ENCODE measurements at places on chromosomes 7 and 10. TPM values are rescaled to one million over a fixed set of nuclear protein-coding genes. Genes with fewer than 3 reads are reported as not detected.

The CTTNBP2 gene
- 2.2 TPM for total RNA-seq

The TWIST1 gene
- 10.3 TPM for total RNA-seq

The NXPH1 gene
- total RNA-seq = not detected

The GHRHR gene
- not detected for total RNA-seq

The RET gene
- 0.59 TPM for total RNA-seq

- H3K4me3 ChIP-seq = no peak overlapping the region
- no peaks in the 10 kb centered on the region for H3K36me3 ChIP-seq
- no peaks in the 10 kb centered on the region for H3K27me3 ChIP-seq
- H3K27ac ChIP-seq = no peak overlapping the region
Measured at GRCh38 chr10:118057361-118057760, 10.6 kb upstream of the RAB11FIP2 start.

DNA sequence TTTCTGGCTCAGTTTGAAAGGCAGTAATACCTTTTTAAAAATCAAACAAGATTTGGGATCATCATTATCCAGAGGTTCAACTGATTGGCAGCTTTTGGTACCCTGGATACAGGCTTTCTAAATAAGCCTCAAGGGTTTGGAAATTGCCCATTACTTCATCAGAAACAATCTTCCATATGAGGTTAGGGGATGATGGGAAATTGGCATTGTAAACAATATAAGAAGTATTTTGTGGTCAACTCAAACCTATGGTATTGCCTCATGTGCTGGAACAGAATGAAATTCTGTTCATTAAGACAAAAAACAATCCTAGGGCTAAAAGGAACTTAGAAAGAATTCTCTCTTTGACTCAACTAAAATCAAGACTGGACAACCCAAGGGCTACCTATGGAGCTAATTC, 92.6 kb upstream of the HECTD2 start:
- no peak overlapping the region for H3K27ac ChIP-seq
- H3K27me3 ChIP-seq = no peaks in the 10 kb centered on the region
- H3K4me3 ChIP-seq = no peak overlapping the region
- no peaks in the 10 kb centered on the region for H3K36me3 ChIP-seq
- no peak for DNase-seq

- DNase-seq = no peak
- H3K36me3 ChIP-seq = no peaks in the 10 kb centered on the region
- peak overlapping the region; percentile 67 for H3K27ac ChIP-seq
- no peak overlapping the region for H3K4me3 ChIP-seq
- H3K4me1 ChIP-seq = peaks cover 49% of the 10 kb centered on the region
Measured at GRCh38 chr10:113494761-113495160, 58.1 kb upstream of the HABP2 start.

DNA sequence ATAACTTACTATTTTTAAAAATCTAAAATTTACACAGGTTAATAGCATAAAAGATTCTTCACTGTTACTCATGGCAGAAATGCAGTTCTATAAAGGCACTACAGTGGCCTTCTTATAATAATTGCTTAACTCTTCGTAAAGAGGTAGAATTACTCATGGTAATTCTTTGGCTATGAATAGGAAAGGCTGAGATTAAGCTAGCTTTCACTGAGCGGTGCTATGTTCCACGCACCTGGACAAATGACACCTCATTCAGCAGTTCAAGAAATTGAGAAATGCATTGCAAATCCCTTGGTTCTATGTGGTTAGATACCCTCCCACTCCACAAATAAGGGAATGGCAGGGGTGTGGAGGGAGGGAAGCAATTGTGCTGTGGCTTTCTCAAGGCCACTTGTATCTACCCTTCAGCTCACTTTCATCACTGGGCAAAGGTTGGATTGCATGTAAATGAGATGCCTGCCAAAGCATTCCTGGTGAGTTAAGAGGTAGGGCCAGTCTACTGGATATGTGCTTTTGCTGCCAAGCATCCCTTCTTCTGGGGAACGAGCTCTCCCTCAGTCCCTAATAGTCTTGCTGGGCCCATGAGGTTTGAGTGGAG, 210.9 kb downstream of the TEX36 start:
- H3K27ac ChIP-seq = no peak overlapping the region
- H3K36me3 ChIP-seq = no peaks in the 10 kb centered on the region
- H3K27me3 ChIP-seq = peaks cover 5% of the 10 kb centered on the region
- no peak for DNase-seq

GRCh38 chr10:99881371-99881770, 98.9 kb downstream of the ABCC2 start:
- no peaks in the 10 kb centered on the region for H3K27me3 ChIP-seq
- H3K36me3 ChIP-seq = peaks cover 98% of the 10 kb centered on the region
- no peak overlapping the region for H3K4me3 ChIP-seq
- no peak overlapping the region for H3K27ac ChIP-seq

DNA sequence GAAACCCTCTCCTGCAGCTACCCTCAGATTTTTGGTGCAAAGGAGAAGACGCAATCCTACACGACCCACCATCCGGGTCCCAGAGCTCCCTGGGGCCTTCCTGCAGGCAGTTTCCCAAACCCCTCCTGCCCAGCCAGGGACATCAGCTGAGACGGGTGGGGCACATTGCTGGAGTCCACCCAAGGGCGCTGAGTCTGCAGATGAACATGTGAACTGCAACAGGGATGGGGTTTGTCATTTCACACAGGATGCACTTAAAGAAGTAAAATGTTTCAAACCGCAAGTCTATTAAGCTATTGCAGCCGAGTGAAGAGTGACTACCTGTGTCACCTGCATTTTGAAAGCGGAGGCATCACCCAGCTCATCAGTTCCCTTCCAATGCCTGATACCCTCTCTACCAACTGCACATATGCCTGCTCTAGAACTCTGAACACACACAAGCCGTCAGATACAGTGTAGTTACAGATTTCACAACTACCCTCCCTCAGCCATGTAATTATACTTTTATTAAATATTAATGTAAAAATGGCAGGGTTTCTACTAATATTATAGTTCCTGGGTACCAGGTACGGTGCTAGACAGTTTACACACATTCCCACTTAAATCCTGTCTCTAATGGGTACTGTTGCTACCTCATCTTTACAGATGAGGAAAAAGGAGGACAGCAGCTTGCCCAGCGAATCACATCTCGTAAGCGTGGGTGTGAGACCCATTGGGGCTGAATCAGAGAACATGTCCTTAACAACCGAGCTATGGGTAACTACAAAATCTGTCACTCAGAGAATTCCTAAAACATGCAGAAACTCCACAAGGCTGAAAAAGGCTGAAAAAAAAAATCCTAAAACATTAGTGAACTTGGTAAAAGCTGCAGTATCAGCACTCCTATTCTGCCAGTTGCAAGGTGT, 71.2 kb downstream of the GRB10 start:
- no peaks in the 10 kb centered on the region for H3K27me3 ChIP-seq
- no peaks in the 10 kb centered on the region for H3K36me3 ChIP-seq
- peaks cover 38% of the 10 kb centered on the region for H3K4me1 ChIP-seq
- no peak overlapping the region for H3K4me3 ChIP-seq

DNA sequence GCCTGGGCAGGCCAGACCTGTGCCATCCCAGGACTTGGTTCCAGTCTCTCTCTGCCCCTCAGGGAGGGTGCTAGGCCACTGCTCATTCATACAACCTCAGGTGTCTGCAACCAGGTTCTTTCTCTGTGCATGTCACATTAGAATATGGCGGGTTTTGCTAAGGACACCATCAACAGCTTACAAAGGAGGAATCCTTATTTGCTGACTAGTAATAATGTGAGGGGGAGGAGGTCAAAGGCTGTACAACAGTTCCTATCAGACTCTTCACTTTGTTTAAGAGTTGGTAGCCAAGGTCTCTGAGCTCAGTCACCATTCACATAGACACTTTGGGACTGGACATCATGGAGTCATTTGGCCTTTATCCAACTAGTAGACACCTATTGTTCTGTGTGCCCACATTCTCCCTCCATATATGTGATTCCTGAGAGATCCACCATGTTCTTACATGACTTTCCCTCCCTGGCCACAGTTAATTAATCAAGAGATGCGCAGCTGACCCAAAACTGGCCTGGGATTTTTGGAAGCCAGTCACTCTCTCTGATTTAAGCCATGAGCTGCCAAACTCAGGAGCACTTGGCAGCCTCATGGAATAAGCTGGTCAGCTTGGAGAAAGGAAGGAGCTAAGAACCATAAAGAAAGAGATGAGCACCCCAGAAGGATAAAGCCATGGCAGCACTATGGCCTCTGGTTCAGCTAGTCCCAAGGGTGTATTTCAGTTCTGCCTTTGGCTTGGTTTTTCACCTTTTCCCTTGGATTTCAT, 51.2 kb downstream of the DPCD start:
- H3K4me3 ChIP-seq = no peak overlapping the region
- no peak overlapping the region for H3K27ac ChIP-seq

DNA sequence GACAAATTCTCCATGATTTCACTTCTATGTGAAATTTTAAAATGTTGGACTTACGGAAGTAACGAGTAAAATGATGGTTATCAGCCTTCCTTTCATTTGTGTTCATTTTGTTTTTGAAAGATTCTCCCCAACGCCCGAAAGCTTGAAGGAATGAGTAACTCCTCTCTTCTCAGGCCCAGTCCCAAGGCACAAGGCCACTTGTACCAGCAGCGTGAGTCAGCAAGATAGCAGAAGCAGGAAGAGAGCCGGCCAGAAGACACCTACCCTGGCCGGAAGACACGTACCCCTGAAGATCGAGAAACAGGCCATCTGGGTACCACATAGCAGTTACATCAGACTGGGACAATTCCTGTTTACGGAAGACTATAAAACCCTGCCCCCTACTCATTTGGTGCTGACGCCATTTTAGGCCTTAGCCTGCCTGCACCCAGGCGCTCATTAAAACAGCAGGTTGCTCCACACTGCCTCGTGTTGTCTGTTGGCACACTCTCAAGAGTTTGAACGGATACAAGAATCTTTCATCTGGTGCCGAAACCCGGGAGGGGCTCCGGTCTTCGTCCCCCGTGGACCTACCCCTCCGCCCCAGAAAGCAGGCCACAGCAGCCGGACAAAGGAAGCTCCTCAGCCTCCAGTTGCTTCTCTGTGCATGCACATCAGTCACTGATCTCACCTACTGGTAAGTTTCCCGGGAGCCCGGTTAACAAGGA, 60.4 kb downstream of the LRRC17 start:
- H3K27me3 ChIP-seq = no peaks in the 10 kb centered on the region
- no peaks in the 10 kb centered on the region for H3K36me3 ChIP-seq
- no peak overlapping the region for H3K4me3 ChIP-seq
- no peak overlapping the region for H3K27ac ChIP-seq
- H3K4me1 ChIP-seq = peaks cover 2% of the 10 kb centered on the region

GRCh38 chr10:112131346-112131745, 52.2 kb downstream of the GPAM start:
- no peaks in the 10 kb centered on the region for H3K36me3 ChIP-seq
- H3K27me3 ChIP-seq = no peaks in the 10 kb centered on the region
- H3K4me3 ChIP-seq = no peak overlapping the region
- no peak for DNase-seq

GRCh38 chr7:43925984-43926797, at the start of gene UBE2D4:
TSS of gene UBE2D4 (plus strand) at chr7:43926436. CDS start at chr7:43926533, 97 bp downstream.
- no peaks in the 10 kb centered on the region for H3K36me3 ChIP-seq
- H3K27me3 ChIP-seq = no peaks in the 10 kb centered on the region
- DNase-seq = peak; percentile 89
- H3K27ac ChIP-seq = peak within 1 kb of the TSS; percentile 94
- peaks cover 14% of the 10 kb centered on the region for H3K4me1 ChIP-seq

DNA sequence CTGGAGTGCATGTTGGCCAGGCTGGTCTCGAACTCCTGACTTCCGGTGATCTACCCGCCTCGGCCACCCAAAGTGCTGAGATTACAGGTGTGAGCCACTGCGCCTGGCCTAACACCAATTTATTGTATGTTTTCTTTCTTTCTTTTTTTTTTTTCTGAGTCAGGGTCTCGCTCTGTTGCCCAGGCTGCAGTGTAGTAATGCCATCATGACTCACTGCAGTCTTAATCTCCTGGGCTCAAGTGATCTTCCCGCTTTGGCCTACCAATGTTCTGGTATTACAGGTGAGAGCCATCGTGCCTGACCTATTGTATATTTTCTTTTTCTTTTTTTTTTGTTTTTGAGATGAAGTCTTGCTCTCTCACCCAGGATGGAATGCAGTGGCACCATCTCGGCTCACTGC, 33.8 kb upstream of the UBE2H start:
- H3K4me3 ChIP-seq = no peak overlapping the region
- no peaks in the 10 kb centered on the region for H3K27me3 ChIP-seq
- no peak overlapping the region for H3K27ac ChIP-seq
- H3K4me1 ChIP-seq = peaks cover 3% of the 10 kb centered on the region
- H3K36me3 ChIP-seq = no peaks in the 10 kb centered on the region

GRCh38 chr7:32583791-32584190, 88.5 kb downstream of the AVL9 start:
- H3K4me3 ChIP-seq = no peak overlapping the region
- H3K36me3 ChIP-seq = peaks cover 73% of the 10 kb centered on the region
- peaks cover 9% of the 10 kb centered on the region for H3K4me1 ChIP-seq
- no peaks in the 10 kb centered on the region for H3K27me3 ChIP-seq

GRCh38 chr10:112132435-112132834, 51.1 kb downstream of the GPAM start:
- H3K27ac ChIP-seq = no peak overlapping the region
- no peak overlapping the region for H3K4me3 ChIP-seq
- H3K4me1 ChIP-seq = no peaks in the 10 kb centered on the region
- H3K27me3 ChIP-seq = no peaks in the 10 kb centered on the region

DNA sequence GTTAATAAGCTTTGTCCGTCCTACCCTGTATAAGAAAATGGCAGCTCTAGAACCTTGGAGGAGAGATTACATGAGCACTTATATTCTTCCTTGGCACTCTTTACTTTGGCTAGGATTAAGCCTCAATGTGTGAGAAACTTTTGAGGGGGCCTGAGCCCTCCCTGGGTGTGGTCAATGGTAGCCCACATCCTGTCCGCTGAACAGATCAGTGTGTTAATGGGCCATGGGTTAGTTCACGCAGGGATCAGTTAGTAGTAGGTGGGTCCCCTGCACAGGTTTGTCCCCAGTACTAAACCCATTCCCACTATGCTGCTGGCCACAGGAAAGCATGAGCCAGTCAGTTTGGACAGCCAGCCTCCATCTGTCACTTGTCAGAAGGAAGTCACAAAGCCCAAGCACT, 20.2 kb upstream of the IKZF1 start:
- no peaks in the 10 kb centered on the region for H3K36me3 ChIP-seq
- H3K4me1 ChIP-seq = no peaks in the 10 kb centered on the region
- H3K27ac ChIP-seq = no peak overlapping the region
- no peak overlapping the region for H3K4me3 ChIP-seq

GRCh38 chr7:81573128-81573527, 196.7 kb downstream of the HGF start:
- no peaks in the 10 kb centered on the region for H3K36me3 ChIP-seq
- no peak for DNase-seq
- H3K27ac ChIP-seq = no peak overlapping the region

All from suprapubic skin (tissue), 4 donors.